ENCODE measurements at places on chromosomes 5 and 9. TPM values are rescaled to one million over a fixed set of nuclear protein-coding genes. Genes with fewer than 3 reads are reported as not detected.

The PTPRD gene
- 8.7 TPM for total RNA-seq

- ATAC-seq = no peak
Measured at GRCh38 chr9:93031629-93032430, 26.7 kb upstream of the SUSD3 start.

GRCh38 chr5:180111273-180112002 is 39.9 kb upstream of the RNF130 start:
- no peak for ATAC-seq

- no peak for ATAC-seq
Measured at GRCh38 chr5:136285096-136285855, 80.1 kb downstream of the TRPC7 start.

DNA sequence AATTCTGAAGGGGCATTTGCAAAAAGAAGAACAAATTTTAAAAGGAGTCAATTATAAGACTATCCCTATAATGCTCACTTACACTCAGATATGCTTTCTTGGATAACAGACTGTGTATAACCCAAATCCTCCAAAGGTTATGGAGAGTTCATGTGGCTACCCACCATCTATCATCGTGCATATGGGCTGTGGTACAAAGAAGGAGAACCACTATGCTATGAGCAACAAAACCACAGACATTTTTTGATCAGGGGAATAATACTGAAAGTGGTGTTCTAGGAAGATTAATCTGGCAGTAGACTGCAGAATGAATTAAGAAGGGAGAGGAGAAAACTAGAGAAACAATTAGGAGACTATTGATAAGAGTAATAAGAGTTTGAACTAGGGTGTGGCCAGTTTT is 16.8 kb downstream of the NR3C1 start:
- no peak for ATAC-seq
